ENCODE measurements at places on chromosomes 4 and X.

- no peak for DNase-seq
Observed at GRCh38 chrX:72280321-72280845, 3.3 kb upstream of the RPS4X start.

- no peak for DNase-seq
Observed at GRCh38 chr4:69092980-69093568, 3.2 kb upstream of the UGT2B7 start.

- DNase-seq = peak; percentile 49
Observed at GRCh38 chr4:76989391-76990061, 40.0 kb downstream of the SEPTIN11 start.

- DNase-seq = no peak
Observed at GRCh38 chrX:42967681-42968300, 189.8 kb upstream of the PPP1R2C start.

DNA sequence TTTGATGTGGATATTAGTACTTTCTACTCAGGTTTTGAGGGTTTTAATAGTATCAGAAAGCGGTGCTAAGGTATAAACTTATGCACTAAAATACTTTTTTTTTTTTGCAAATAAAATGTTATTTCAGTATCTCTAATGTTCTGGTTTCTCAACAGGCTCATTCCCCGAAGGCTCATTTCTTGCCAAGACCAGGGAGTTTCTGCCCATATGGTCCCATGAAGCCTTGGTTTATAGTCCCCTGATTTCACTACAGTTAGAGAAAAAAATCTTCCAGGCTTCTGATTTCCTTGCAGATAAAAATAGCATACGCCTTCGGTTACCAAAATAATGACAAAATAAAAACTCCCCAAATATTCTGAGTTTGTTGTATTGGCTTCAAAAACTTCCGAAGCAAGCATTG lies 814.2 kb upstream of the PABPC4L start:
- no peak for DNase-seq

GRCh38 chrX:10039821-10040793 lies 72.9 kb downstream of the CLDN34 start:
- DNase-seq = no peak

DNA sequence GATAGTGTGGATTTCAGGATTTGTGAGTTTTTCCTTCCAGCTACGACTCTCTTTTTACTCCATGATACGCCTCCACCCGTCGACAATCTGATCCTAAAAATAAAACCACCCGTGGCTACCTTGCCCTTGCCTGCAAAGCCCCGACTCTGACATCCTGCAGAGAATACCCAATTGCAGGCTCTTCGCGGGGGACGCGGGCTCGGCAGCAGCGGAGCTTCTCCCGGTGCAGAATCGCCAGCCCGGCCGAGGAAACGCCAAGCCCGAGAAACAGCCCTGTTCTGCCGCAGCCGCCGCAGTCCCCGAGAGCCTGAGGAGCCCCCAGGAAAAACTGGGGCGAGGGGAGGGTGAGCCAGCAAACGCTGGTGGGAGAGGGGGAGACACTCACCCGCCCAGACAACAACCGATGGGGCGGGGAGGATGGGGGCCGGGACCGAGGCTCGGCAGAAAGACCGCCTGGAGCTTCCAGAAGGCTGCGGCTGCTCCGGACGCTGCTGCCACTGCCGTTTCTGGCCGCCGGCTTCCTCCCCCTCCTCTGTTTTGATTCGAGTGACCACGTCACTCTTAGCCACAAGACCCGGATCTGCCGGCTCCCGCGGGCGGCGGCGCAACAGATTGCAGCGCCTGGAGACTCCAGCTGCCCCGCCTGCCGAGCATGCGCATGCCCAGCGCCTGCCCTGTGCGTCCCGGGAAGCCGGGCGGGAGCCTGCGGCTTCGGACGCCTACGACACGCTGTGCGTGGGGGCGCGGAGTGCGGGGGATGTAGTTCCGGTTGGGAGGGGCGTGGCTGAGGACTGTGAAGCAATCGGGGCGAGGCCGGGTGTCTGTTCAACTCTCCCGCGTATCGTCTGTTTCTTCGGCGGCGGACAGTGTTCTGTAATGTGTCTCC lies at the start of gene SMIM14:
SMIM14 (minus strand) TSS at position 512 of the 886 bp plus-strand sequence. CDS start 33,720 bp downstream, outside the sequence.
- DNase-seq = peak; percentile 90

DNA sequence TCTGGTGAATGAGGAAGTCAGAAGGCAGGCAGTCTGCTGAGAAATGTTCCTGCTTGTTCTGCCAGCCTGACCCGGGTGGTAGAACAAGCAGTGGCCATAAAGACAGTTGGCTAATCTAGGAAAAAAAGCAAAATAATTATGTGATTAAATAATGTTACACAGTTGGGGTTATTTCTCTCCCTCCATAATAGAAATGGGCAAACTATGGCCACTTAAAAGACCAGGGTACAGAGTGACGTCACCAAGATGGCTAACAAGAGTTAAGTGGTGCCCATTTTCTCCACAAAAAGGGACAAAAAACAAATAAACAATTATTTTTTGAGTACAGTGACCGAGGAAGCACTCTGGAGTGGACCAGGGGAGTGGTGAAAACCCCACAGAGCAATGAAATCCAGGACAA lies 16.1 kb upstream of the SPANXD start:
- no peak for DNase-seq

GRCh38 chrX:69282893-69283690 lies 117.8 kb upstream of the PJA1 start:
- DNase-seq = no peak

- DNase-seq = no peak
Observed at GRCh38 chr4:132101526-132101925, 1047.6 kb upstream of the PCDH10 start.

DNA sequence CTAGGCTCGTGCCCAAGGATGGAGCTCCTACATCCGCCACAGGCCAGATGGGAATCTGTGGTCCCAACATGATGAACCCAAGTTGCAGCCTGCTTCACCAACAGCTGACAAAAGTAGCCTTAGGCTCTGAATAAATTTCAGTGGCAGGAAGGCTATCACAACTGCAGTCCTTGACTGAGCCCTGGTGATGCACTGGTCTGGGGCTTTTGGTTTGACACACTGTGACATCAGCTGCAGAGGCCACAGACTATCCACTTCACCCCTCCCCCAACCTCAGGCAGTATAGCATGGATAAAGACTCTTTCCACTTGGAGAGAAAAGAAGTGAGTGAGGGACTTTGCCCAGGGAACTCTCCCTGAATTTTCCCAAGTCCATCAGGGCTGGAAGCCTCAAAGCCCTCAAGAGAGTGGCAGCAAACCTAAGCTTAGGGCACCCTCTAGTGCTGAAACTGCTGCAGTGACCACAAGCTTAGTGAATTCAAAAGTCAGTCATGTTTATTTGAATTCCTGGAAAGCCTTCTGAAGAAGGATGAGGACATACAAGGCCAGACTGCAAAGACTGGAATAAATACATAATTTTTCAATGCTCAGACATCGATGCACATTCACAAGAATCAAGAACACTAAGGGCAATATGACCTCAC lies 135.0 kb upstream of the TENT5D start:
- no peak for DNase-seq

DNA sequence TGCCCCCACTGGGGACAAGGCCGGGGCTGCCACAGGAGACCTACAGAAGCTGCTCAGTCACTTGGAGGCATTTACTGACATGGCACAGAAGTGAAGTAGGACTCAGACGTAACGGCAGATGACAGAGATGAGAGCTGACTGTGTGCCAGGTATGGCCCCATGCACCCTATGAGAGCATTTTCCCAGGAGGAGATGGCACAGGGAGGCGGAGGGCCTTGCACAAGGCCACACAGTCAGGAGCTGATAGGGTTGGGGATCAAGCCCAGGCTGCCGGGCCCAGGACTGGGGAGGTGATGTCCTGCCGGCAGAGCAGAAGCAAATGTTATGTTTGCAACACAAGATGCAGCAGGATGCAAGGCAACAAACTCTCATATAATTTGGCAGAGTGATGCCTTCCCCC lies 34.1 kb downstream of the NAT8L start:
- DNase-seq = no peak

GRCh38 chrX:15790769-15791290 lies 546 bp downstream of the ZRSR2 start:
- DNase-seq = no peak

- no peak for DNase-seq
Observed at GRCh38 chr4:165301833-165302232, 25.6 kb upstream of the MSMO1 start.

GRCh38 chr4:26842911-26843310 lies 17.7 kb upstream of the STIM2 start:
- DNase-seq = no peak

GRCh38 chr4:78779280-78779679 lies 3.1 kb downstream of the BMP2K start:
- DNase-seq = no peak

GRCh38 chrX:65837875-65838549 lies 170.6 kb downstream of the MSN start:
- DNase-seq = no peak

- no peak for DNase-seq
Observed at GRCh38 chrX:53373307-53373706, 49.1 kb downstream of the SMC1A start.

DNA sequence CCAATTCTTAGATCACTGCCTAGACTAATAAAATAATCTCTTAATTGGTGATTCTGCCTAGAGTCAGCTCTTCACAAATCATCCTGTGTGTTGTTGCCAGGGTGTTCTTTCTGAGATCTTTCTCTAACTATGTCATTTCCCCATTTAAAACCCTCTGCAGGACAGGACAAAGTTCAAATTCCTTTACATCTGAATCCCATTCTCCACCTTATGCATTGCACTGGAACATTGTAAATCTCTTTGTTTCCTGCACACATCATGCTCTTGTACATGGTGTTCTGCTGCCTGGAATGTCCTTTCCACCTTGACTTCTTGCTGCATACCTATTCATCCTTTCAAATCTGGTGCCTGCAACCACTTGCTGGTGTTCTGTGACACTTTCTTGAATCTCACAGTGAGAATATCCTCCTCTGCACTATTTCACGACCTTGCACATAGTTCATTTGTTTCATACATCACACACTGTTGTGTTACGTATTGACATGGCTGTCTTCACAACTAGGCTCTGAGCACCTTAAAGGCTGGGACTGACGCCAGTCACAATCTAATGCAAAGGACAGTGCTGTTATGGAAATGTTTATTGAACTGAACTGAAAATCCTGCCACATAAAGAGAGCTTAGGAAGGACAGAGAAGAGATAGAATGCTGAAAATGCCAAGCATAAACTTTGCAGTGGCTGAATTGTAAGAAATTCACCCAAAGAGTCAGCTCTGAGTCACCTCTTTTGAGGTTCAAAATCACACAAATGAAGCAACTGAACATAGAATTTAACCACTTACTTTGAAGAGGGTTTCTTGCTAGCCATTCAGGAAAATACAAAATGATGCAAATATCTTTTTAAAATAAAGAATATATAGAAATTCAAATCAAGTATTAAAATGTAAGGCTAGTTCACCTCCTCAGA lies 26.4 kb upstream of the SMIM14 start:
- DNase-seq = no peak

GRCh38 chr4:169626331-169627282 lies 6.2 kb downstream of the CLCN3 start:
- DNase-seq = no peak

DNA sequence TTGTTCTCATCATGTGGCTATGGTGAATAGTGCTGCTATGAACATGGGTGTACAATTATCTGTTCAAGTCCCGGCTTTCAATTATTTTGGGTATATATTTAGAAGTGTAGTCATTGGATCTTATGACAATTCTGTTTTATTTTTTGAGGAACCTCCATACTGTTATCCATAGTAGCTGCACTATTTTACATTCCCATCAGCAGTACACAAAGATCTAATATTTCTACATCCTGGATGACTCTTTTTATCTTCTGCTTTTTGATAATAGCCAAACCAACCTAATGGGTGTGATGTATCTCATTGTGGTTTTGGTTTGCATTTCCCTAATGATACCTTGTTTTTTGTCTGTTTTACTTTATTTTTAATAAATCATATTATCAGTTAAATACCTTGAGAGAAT lies 12.9 kb upstream of the IL13RA1 start:
- no peak for DNase-seq

GRCh38 chr4:80221161-80221560 lies 23.9 kb downstream of the PRDM8 start:
- DNase-seq = no peak

- no peak for DNase-seq
Observed at GRCh38 chrX:21975812-21976211, 35.3 kb downstream of the SMS start.

DNA sequence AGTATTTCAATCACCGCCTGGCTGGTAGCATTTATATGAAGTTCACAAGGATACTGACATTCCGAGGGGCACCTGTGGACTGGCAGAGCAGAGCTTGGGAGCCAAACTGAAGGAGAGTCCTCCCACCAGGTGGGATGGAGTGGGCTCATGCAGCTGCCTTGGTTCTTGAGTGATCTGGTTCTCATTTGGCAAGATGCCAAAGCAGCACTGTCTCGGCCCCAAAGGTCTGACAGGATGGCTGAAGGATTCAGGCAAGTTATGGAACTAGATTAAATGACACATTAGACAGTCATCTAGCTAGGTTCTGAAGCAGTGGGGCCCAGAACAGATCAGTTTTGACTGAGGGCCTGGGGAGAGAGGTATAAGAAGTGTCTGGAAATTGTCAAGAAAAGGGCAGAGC lies 3.2 kb downstream of the FGF16 start:
- DNase-seq = no peak

- DNase-seq = no peak
Observed at GRCh38 chr4:84892950-84893349, 73.5 kb downstream of the WDFY3 start.

DNA sequence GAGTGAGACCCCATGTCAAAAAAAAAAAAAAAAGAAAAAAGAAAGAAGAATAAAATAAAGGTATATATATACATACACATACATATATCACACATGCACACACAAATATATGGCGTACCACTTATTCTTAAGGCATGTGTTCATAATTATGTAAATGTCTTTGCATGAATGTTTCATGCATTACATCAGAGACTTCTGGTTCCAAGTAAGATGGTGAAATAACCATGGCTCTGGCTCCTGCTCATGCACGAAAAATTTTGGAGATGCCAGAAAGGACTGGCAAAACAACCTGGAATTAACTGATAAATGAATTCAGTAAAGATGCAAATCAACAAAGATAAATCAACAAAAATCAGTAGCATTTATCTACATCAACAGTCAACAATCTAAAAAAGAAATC lies 19.7 kb upstream of the FHIP1A start:
- no peak for DNase-seq

- DNase-seq = no peak
Observed at GRCh38 chrX:103488332-103488731, 31.0 kb downstream of the RAB40A start.

All from stimulated activated CD4-positive, alpha-beta T cell treated with anti-CD3 and anti-CD28 coated beads, Interleukin-4, amount 100 ng/mL, for 24 hours (primary cell).